ENCODE measurements at places on chromosomes 5 and 9.

GRCh38 chr5:32933692-32934091 is 222.6 kb downstream of the NPR3 start:
- DNase-seq: no peak

DNA sequence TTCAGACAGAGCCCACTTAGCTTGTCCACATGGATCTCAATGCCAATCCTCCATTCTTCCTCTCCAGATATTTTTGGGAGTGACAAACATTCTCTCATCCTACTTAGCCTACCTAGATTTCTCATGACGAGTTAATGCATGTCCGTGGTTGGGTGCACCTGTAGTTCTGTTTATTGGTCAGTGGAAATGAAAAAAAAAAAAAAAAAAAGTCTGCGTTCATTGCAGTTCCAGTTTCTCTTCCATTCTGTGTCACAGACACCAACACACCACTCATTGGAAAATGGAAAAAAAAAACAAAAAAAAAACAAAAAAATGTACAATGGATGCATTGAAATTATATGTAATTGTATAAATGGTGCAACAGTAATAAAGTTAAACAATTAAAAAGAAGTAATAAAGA is 59.0 kb downstream of the BASP1 start:
- DNase-seq: no peak

DNA sequence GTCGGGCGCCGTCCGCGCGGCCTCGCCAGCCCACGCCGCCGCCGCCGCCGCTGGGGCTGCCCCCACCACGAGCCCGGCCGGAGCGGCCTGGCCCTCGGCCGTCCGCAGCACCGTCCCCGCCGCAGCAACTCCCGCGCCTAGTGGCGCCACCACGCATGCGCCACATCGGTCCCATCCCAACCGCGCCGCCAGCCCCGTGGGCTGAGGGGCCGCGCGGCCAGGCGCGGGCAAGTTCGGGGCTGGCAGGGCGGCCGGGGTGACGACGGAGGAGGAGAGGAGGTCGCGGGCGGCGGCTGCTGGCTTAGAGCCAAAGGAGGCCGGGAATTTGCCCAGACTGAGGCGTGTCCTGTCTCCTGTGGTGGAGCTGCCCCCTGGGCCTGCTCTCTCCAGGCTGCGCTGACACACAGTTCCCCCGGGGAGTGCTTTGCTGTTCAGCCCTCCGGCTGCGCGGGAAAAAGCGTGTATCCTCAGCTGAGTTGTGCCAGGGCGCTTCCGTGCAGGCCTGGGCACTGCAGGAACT is at the start of gene TUSC1:
TUSC1 (minus strand) TSS at position 298 of the 520 bp plus-strand sequence; CDS start at position 166, 132 bp downstream.
- peak; percentile 89 for DNase-seq

DNA sequence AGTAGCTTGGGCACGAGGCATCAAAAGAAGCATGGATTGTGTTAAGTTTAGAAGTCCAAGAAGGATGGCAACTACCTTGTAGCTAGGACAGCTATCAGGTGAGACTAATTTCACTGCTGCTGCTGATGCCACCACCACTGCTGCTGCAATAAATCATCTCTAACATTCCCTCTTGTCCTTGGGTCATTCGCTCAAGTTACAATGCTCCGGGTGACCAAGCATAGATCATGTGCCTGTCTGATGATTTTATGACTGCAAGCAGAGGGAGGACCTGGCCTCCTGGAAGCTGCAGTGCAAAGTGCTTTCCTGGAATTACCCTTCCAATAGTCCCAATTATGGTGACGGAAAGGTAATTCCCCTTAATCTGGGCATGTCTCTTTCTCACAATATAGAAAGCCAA is 334.4 kb downstream of the PRELID2 start:
- DNase-seq: no peak

DNA sequence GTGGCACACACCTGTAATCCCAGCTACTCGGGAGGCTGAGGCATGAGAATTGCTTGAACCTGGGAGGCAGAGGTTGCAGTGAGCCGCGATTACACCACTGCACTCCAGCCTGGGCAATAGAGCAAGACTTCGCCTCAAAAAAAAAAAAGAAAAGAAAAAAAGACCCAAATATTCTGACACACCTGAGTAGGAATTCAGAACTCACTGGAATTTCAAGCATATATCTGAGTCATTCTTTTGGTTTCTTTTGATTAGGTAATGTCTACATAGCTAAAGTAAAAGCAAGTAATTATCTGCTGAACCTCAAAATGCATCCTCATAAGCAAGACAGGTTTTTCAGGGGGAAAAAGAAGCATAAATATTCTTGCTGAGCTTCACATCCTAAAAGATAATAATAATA is 35.9 kb downstream of the ANKRD31 start:
- DNase-seq: no peak

Measured in adrenal gland (tissue), 19 donors.